ENCODE measurements at places on chromosomes 4 and X.

GRCh38 chr4:157700898-157701694 lies 471.7 kb downstream of the GASK1B start:
- no peak for DNase-seq

DNA sequence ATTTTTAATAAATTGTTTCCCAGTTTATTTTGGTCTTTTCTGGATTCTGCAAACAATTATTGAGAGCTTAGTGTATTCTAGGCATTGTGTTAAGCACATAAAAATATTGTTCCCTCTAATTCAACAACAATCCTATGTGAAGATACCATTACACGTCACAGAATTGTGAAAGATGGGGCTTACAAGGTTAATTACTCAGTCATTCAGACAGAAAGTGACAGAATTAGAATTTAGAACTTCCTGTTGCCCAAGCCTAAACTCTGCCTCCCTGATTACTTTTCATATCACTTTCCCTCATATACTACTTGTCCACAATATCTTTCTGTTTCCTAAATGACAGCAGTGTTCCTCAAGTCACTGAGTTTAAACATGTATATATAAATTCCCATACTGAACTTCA lies 186.7 kb upstream of the VEGFC start:
- no peak for DNase-seq

GRCh38 chr4:169818063-169818679 lies 60.4 kb upstream of the HPF1 start:
- no peak for DNase-seq

DNA sequence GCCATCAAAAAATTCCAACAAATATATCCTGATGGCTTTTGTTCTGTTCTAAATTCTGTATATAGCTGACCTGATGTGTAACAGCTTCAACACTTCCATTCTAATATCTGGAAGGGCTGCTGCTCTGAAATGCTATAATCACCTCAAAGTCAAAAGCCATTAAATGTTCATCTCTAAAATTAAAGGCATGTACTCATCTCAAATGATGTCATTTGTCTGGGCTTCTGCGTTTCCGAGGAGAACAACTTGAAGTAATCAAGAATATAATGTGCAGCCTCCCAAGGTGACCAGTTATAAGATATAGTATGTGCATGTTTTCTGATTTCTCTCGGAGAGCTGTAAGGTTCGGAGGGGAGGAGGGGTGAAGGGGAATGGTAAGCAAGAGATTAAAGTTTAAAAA lies 237.6 kb downstream of the SCFD2 start:
- DNase-seq: no peak

- DNase-seq: no peak
Measured at GRCh38 chrX:51395810-51396728, 63.4 kb downstream of the NUDT10 start.

DNA sequence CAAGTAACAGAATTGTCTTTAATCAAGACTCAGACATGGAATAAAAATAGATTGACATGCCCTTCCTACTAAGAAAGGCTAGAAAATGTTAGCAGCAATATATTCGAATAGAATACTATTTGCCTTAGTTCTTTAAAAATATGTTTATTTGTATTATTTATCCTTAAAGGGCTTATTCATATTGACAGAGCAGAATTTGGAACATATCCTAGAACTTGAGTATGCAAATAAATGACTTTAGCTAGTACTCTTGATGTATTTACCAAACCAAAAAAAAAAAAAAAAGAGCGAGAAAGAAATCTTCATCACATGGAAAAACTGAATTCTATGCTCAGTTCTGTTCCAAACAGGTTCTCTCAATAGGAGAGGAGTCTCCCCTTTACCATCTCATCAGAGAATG lies 68.9 kb upstream of the PPARGC1A start:
- no peak for DNase-seq

DNA sequence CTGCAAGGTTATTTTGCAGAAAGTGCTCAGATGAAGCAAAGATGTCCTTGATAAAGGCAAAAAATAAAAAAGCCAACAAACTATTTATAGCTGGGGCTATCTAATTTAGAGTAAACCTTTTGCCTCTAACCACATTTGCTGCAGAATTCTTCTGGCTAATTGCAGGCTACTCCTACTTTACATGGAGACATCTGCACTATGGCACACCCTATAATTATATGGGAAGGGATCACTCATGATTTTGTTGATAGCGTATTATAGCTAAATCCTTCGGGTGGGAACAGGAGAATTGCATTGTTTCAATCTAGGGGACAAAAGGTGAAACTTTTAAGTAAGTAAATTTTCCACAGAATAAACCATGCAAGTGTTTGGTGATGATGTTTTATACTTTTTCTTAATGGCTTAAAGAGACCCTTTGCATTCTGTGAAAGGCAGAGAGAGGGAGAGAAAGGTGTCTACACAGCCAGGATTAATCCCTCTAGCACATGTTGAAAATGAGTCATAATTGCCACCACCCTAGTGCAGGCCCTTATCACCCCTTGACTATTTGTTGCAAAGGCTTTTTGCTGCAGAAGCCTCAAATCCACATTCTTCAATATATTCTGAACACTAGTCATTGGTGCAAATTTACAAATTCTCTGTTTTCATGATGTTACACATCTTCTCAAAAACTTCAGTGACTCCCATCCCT lies 221.3 kb upstream of the BMP3 start:
- no peak for DNase-seq

GRCh38 chr4:39497909-39498726 lies 29.1 kb downstream of the UGDH start:
- no peak for DNase-seq

DNA sequence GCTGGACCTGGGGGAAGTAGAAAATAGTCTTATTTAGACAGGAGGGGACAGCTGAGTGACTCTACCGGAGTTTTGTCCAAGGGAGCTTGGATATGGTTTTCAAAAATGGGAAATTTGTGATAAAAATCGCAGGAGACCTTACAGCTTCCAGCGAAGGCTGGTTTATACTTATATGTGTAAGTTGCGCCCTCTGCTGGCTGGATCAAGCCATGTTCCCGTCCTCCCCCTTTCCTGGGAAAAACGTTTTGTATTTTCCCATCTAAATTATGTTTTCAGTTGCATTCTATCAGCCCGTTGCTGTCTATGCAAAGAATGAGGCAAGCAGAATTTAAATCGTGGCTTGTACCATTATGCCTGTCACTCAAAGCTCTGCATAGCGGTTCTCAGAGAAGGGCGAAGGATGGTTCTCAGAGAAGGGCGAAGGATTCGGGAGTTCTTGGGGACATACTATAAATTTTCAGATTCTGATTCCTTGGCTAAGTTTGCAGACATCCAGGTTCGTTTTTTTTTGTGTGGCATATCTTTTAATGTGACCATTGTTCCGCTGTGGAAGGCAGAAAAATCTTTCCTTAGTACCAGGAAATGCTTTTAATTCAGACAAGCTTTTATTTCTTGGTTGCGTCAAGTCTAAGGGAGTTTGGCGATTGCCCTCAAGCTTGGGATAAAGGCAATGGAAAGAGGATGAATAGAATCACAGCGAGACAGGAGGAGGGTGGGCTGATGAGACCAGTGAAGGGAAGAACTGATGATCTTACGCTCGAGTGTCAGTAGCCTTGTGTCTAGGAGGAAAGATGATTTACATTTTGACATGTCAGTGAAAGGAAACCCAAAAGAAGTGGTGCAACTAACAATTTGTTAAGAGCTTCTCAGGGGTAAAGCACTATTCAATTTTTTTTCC lies 128.5 kb upstream of the ARX start:
- peak; percentile 54 for DNase-seq

DNA sequence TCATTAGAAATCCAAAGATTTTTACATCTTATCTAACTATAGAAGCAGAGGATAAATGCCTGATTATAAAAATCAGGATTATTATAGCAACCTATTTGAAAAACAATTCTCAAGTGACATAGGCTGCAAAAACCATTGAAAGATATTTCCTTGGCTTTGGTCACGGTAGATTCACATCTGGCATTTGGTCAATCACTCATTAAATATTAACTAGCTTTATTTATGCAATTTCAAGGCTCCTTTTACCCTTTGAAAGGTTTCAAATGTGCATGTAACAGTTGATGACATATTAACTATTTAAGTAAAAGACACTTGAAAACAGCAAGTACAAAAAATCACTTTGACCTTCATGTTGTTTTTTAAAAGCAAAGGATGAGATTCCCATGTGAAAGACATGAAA lies 98.1 kb downstream of the MMRN1 start:
- no peak for DNase-seq

- peak; percentile 25 for DNase-seq
Measured at GRCh38 chrX:102651242-102652011, at the start of gene GPRASP1. TSS of gene GPRASP1 (plus strand) at chrX:102651483. CDS start at chrX:102653914, 2,431 bp downstream.

DNA sequence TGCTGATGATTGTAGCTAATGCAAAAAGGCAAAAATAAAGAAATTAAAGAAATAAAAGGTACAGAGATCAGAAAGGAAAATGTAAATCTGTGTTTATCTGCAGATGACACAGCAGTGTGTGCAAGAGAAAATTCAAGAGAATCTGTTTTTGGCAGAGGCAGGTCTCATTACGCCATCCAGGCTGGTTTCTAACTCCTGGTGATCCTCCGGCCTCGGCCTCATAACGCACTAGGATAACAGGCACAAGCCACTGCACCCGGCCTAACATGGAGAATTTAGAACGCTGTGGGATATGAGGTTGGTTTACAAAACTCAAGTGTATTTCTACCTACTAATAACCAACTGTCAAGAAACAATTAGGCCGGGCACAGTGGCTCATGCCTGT lies 29.4 kb downstream of the CTBP1 start:
- DNase-seq: no peak

GRCh38 chrX:74449322-74449936 lies 28.1 kb downstream of the SLC16A2 start:
- no peak for DNase-seq

GRCh38 chrX:69287095-69287494 lies 121.8 kb upstream of the PJA1 start:
- no peak for DNase-seq

GRCh38 chr4:3223346-3223745 lies 25.6 kb upstream of the MSANTD1 start:
- DNase-seq: no peak

Measured in midbrain (tissue), 1 donor.